A549 (cell line): ENCODE measurements at places on chromosomes 6 and 20. TPM values are rescaled to one million over a fixed set of nuclear protein-coding genes. Genes with fewer than 3 reads are reported as not detected.

DNA sequence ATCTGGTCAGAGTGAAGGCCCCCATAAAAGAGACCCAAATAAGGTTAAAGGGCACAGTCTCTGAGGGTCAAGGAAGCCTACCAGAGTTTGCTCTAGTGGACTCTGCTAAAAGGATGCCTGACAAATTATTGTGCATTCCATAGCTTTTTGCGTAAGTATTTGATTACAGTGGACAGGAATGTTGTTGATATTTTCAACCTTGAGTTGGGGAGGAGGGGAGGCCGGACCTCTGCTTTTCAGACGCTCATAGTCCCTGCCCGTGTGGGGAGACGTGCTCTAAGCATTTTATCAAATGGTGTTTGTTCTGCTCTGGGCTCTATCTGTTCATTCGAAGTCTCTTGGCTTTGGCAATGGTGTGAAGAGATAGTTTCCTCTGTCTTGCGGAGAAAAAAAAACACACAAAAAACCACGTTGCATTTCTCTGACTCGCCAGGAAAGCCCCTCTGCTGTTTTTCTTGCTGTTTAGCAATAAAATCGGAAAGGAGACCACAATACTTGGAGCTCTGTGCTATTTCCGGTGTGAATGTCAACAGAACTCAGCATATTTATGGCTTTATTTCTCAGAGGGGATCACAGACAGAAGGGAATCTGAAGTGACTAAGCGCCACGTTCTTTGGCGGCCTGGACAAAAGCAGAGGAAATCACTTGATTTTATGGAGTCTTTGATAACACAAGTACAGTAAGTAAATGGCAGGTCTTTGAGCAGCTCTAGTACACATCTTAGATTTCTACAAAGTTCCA, 159.8 kb downstream of the ZFP64 start:
- no peak for DNase-seq

GRCh38 chr6:38818691-38819090, 103.6 kb downstream of the DNAH8 start:
- DNase-seq: no peak

DNA sequence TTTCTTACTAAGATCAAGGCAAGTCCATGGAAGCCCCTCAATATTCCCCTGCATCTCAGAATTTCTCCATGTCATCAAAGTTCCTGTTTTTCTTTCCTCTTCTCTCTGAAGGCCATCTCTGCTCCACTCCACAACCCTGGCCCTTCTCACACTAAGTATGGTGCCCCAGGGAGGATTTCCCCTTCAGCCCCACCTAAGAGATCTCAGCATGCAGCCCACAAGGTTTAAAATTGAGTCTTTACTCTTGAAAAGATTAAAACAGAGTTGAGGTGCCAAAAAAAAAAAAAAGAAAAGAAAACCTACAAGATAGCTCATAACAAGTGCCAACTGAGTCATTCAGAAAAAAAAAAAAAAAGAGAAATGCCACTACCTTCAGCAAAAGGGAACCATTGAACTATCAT, 36.5 kb upstream of the TNFAIP3 start:
- DNase-seq: no peak

- no peak for DNase-seq
Measured at GRCh38 chr20:57781901-57782300, 72.1 kb upstream of the PMEPA1 start.

The HLA-DQA2 gene
- not detected in 3 replicates for polyA plus RNA-seq

The LGSN gene
- 8.1 to 11.2 TPM (median 9.8 TPM) in 3 replicates for polyA plus RNA-seq

The C2 gene
- 0.22 to 0.41 TPM (median 0.36 TPM) in 3 replicates for polyA plus RNA-seq
